Activated CD8-positive, alpha-beta memory T cell treated with anti-CD3 and anti-CD28 coated beads, Interleukin-2, amount 50 U/mL, for 4 hours (primary cell): ENCODE measurements at places on chromosomes 5 and 9.

DNA sequence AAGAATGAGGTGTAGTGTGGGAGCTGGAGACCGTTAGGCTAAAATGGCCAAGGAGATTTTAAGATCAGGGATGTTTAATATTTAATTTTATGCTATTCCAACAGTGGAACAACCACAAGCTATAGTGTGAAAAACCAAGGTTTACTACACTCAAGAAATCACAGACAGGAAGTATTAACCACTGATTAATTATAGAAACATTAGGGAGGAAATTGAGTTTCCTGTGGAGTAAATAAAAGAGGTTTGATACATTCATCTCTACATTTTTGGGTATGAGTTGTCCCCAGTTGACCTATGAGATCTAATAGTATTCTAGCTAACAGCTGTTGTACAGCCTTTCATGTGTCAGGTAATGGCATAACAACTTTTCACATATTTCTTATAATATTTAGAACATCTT lies 103.7 kb upstream of the MPDZ start:
- no peak for DNase-seq

DNA sequence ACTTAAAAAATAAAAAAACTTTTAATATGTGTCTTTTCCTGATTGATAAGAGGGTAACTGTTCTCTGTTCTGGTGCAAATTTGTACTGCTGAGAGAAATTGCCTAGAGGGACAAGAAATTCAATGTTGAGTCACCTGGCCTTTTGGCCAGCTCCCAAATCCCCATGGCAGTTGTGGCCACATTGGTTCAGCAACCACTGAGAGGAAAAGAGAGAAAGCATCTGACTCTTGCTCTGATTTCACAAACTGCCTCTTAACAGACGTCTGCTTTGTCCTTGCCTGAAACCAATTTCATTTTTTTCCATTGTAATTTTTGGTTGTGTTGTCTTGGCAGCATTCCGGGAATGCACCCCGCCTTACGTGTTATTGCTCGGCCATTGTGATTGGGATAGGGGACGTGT lies 42.4 kb downstream of the NTRK2 start:
- no peak for DNase-seq

- no peak for DNase-seq
Measured at GRCh38 chr5:81579262-81579924, 171.5 kb downstream of the SSBP2 start.

DNA sequence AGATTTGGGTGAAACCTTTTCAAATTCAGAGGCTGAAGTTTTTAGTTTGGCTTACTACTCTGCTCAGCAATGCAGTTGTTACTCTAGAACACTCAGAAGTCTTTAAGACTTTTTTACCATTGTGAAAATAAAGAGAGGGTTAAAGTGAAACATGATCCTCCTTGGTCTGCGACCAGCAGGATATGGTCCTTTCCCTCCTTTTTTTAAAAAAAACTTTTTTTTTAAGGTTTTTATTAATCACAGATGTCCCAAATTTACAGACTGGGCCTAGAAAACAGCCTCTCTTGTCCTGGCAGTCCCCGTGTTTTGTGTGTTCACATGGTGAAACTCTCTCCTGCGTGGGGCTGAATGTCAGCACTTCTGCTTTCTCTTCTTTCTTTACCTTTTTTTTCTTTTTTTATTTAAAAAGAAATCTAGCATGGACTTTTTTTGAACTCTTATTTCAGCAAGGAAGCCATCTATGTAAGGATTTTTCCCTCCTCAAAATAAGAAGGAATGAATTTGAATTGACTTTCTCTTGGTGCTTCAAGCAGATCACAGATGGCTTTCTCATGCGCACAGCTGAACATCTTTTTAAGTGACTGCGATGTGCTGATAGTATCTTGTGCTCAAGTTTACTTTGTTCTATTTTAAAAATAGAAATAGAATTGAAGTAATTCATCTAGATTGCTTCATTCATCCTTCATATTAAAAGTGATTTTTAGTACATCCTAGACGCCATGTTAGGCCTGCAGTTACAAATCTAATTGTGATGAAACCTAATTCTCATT lies 128.7 kb upstream of the OTULINL start:
- DNase-seq: no peak

DNA sequence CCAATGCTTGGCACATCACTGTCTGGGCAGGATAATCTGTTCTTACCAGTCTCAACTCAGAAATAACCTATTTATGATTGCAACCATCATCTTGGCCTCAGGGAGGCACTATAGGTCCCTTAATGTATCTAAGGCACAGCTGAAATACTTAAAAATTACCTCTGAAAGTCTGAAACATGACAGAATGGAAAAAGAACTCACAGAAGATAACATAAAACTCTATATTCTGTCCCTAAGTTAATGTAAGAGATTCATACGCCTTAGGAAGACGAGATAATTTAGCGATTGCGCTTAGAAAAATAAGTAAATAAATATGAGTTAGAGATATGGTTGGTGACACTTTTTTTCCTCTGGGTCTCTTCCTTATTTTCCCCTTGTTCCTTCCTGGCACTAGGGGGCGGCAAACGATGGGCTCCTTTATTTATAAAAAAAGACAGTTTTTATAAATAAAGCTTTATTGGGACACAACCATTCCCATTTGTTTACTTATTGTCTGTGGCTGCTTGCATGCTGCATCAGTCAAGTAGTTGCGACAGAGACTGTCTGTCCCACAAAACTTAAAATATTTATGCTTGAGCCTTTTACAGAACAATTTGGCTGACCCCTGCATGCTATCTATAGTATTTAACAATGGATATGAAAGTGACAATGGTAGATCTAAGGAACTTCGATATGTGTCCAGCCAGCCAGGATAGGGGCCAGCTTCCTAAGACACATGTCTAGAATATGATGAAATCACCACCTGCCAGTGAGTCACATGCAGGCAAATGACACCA lies 79.6 kb downstream of the PDE4D start:
- DNase-seq: no peak

- no peak for DNase-seq
Measured at GRCh38 chr5:180498378-180498777, 4.2 kb downstream of the CNOT6 start.

- DNase-seq: no peak
Measured at GRCh38 chr5:10624206-10624605, 60.3 kb downstream of the ANKRD33B start.

- no peak for DNase-seq
Measured at GRCh38 chr5:32193591-32193990, 19.5 kb upstream of the GOLPH3 start.
